ENCODE measurements at places on chromosomes 3 and 15.
A peak's percentile ranks its signal among the peaks of the same experiment; 100 is the strongest.

DNA sequence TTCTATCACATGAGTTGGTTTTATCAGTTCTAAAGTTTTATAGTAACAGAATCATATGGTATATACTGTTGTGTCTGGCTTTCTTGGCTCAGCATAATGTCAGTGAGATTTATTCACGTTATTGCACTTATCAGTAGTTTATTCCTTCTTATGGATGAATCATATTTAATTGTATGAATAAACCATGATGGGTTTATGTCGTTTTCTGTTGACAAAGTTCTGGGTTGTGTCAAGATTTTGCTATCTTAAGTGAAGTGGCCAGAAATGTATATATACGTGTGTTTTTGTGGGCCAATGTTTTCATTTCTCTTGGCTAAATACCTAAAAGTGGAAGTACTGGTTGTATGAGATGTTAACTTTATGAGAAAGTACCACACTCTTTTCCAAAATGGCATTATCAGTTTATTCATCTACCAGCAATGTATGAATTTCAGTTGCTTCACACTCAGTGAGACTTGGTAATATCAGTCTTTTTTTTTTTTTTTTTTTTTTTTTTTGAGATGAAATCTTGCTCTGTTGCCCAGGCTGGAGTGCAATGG is 112.4 kb upstream of the DCBLD2 start:
- DNase-seq = no peak

GRCh38 chr3:186075489-186075888 is 33.4 kb downstream of the ETV5 start:
- DNase-seq = no peak

DNA sequence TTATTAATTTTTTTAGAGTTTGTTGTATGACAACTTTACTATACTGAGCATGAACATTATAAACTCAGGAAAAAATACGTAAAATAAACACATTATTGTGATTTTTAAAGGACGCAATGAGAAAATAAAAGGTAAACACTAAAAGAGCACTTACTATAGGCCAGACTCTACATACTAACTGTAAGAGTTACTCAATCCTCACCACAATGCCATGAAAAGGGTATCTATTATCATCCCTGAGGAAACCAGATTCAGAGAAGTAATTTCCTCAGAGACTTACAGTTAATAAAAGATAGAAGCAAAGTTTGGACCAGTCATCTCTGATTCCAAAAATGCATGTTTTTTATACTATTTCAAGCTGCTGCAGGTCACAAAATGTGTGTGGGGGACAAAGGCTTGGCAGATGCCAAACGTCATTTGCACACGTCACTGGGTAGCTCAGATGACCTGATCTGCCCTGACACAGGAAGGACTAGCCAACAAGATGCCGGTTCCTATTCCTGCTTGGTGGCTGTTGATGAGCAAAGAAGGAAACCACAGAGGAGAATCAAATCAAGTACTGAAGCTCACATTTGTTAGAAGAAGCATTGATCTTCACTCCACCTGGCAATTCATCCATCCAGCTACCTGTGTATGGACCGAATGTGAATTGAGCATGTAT is 42.3 kb downstream of the KLHL6 start:
- DNase-seq = no peak

GRCh38 chr3:42590989-42591756 is 513 bp downstream of the SS18L2 start:
- DNase-seq = no peak

DNA sequence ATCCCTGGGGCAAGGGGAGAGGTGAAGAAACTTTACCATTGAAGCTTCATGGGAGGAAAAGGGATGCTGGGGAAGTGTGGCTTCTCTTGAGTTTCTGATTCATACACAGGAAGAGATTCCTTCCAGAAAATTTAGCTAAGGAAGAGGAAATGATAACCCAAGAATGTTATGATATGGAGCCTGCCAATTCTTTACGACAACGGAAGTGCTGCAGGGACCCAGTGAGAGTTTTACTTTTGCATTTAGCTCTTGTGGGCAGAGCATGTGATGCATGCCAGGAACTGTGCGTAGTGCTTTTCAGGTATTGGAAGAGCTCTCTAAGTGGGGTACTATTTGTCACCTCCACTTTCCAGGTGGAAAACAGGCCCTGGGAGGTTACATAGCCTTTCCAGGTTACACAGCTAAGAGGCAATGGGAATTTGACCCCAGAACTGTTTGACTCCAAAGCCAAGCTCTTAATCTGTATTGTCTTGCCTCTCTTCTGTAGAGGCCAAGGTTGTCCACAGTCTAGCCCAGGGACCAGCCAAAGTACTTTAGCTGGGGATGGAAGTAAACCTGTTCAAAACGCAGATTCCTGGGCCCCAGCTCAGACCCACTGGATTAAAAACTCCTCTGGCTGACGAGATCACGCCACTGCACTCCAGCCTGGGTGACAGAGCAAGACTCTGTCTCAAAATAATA is 23.0 kb downstream of the CMTM7 start:
- DNase-seq = no peak

DNA sequence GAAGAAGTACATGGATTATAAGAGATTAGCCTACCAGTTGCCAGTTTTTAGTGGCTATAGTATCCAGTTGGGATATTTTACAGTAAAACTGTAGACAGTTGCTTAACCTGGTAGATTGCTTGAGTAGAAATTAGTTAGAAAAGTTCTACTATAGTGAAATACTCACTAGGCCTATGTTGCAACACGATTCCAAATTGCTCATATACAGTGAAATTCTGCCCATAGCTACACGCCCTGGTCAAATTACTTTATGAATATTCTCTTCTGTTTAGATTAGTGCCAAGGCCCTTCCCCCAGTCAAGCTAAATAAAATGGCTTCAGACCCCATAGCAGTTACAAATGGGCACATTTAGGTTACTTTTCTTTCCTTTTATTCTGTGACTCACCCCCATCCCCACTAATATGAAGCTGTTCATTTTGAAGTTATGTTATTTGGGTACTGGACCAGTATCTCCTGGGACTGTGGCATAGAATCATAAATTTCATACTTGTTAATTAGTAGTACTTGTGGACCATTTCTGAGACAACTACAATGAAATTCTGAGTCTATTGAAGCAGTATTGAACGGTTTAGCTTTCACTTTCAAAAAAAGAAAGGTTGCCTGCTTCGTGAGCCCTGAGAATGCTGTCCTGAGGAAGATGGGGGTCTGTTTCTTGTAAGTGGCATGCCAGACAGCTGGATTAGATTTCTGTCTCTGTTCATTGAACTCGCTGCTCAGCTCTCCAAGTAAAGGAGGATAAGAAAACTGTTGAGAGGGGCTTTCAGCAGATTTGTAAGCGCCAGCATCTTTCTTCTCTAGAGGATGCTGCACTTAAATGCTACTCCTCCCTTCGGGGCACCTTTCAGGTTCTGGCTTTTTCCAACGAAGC is 65.8 kb upstream of the CFAP20DC start:
- DNase-seq = no peak

GRCh38 chr3:62462104-62462762 is 88.9 kb upstream of the FEZF2 start:
- no peak for DNase-seq

GRCh38 chr3:13274125-13274524 is 146.0 kb downstream of the NUP210 start:
- no peak for DNase-seq

- peak; percentile 85 for DNase-seq
Measured at GRCh38 chr3:32816439-32817256, 1.1 kb upstream of the TRIM71 start.

- no peak for DNase-seq
Measured at GRCh38 chr3:129827765-129828164, 65.7 kb downstream of the TMCC1 start.

DNA sequence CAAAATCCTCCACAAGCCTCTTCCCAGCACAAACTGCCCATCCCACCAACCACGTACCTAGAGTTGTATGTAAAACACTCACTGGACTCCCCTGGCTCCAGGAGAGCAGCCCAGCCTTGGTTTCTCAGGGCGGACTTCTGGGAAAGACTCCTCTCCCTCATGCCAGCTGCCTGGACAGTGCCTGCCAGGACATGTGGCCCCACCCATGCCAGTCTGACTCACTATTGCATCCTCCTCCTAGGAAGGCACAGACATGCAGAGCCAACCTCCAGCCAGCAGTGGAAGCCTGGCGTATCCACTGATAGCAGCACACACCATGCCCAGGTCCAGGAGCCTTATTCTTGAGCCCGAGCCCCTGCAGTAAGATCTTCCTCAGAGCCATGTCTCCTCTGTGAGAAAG is 8.6 kb downstream of the PKM start:
- no peak for DNase-seq

DNA sequence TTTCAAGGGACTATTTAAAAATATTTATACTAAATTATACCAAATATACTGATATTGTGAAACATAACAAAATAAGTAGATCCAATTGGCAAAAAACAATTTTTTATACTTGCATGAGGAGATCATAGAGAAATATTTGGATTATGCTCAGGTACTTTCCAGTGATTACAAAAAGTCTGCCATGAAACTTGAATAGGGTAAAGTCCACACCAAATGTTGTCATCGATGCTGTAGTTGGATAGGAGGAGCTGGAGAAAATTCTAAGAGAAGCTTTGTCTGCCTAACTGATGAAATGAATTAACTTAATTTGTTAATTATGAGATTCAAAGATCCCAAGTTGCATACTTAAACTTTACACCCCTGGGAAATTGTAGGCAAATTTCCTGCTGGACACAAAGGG is 93.3 kb downstream of the SI start:
- no peak for DNase-seq
